ENCODE measurements at places on chromosomes 13 and 19.

GRCh38 chr13:37531049-37531448 lies 67.5 kb downstream of the POSTN start:
- no peak for DNase-seq

DNA sequence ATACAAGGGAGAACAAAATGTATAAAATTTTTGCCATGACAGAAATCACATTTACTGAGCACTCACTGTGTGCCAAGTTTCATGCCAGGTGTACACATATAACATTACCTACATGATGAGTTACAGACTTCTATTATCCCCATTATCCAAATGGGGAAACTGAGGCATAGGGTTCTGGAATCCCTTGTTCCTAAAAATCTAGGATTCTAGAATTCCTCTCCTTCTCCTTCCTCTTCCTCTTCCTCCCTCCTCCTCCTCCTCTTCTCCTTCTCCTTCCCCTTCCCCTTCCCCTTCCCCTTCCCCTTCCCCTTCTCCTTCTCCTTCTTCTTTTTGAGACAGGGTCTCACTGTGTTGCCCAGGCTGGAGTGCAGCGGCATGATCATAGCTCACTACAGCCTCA lies 14.2 kb upstream of the BCL3 start:
- DNase-seq = no peak

- DNase-seq = peak; percentile 50
Observed at GRCh38 chr19:20423381-20424197, 142.0 kb downstream of the ZNF737 start.

DNA sequence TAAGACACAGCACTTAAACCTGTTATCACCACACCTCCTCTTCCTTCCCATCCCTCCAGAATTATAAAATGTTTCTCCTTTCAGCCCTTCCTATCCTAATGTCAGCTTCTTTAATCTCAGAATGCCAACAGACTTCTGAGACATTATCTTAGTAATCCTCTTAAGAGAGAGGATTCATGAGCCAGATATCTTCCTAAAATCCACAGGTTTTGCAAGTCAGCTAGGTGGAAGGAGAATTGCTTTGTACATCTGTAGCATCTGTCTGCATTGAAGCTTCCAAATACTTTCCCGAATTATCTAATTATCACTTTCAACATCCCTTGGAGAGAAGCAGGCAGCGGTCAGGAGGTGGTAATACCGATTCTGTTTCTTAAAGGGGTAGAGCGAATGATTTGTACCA lies 179.1 kb downstream of the DCT start:
- no peak for DNase-seq

DNA sequence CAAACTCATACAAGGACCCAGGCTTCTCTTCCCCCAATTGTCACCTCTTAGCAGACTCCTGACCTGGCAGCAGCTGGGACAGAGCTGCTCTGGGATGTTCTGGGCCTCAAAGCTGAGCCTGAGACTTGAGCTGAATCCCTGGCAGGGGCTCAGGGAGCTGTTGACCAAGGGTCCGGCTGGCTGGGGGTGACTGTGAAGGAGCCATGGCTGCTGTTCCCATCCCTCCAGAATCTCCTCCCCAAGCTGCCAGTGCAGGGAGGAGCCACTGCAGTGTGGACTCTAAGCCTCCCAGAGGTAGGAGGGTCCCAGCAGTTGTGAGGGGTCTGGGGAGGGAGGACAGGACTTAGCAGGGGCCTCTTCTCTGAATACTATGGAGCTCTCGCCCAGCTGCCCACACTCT lies 2.2 kb downstream of the SIGLEC6 start:
- no peak for DNase-seq

GRCh38 chr13:90416938-90417337 lies 930.5 kb upstream of the MIR17HG start:
- DNase-seq = no peak

- no peak for DNase-seq
Observed at GRCh38 chr19:19081642-19082151, 17.9 kb downstream of the SLC25A42 start.

- DNase-seq = peak; percentile 35
Observed at GRCh38 chr19:17209126-17210036, 5.8 kb upstream of the USE1 start.

DNA sequence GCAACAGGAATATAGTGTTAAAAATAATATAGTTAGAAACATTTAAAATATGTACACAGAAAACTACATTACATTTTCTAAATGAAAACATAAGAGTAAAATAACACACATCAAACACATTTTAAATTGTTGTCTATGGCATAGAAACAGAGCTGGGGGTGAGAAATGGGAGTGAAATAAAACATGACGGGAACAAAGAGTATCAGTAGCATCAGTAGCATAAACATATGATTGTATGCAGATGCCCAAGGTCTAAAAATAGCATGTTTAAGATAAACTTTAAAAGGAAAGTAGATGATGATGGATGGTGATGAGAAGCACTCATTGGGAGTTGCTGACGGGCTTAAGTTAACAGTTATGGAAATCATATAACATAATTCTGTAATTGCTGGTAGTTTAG lies 1221.7 kb upstream of the SPRY2 start:
- DNase-seq = no peak

GRCh38 chr19:5341448-5341820 lies 822 bp upstream of the PTPRS start:
- no peak for DNase-seq

DNA sequence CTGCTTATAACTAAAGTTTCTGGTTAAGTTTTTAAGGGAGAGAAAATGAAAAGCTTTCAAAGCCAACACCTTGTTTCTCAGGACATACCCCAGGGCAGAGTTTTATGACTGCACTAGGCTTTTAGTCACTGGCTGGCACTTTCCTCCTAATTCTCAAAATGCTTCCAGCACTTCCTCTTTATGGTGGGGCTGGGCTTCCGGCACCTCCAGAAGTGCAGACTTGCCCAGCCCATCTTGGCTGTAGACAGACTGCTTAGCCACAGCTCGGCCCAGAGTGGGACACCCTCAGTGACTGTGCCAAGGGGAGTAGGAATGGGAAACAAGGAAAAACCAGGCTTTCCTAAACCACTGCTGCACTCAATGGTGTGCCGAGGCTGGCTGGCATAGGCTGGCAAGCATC lies 23.2 kb upstream of the GTF3A start:
- no peak for DNase-seq

DNA sequence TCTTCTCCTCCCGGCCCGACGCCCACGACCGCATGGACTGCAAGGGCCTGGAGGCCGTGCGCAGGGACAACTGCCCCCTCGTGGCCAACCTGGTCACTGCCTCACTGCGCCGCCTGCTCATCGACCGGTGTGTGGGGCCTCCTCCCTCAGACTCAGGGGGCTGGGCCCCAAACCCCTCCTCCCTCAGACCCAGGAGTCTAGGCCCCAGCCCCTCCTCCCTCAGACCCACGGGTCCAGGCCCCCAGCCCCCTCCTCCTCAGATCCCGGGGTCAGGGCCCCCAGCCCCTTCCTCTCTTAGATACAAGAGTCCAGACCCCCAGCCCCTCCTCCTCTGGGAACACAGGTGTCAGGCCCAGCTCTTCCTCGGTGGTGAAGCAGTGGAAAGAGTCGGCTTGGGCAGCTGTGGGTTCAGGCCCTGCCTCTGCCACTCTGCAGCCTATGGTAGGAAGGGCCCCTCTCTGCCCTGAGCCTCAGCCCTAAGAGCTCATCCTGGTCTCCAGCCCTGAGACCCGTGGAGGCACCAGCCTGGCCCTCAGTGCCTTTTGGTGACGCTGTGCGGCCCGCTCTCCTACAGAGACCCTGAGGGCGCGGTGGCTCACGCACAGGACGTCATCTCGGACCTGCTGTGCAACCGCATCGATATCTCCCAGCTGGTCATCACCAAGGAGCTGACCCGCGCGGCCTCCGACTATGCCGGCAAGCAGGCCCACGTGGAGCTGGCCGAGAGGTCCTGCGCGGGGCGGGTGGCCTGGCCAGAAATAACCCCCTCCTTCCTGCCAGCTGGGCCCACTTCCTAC lies 3.7 kb upstream of the SPIB start:
- peak; percentile 87 for DNase-seq

GRCh38 chr19:37484406-37485168 lies 15.4 kb downstream of the ZNF570 start:
- DNase-seq = no peak

- no peak for DNase-seq
Observed at GRCh38 chr13:110220471-110220870, 86.5 kb downstream of the COL4A1 start.

DNA sequence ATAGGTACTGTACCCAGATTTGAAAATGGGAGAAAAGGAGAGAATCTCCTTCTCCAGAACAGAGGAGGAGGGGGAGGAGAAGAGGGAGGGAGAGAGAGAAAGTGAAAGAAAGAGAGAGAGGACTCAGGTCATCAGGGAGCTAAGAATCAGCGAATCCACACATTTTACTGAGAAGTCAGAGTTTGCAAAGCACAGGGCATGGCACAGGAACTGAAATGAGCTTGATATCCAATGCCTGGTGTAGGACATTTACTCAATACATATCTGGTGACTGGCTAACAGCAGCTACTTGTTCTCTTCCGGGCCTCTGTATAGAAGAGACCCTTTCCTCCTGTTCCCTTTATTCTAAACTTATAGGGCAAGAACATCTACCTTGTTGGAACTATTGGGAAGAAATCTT lies 375.1 kb downstream of the KLF5 start:
- DNase-seq = no peak

DNA sequence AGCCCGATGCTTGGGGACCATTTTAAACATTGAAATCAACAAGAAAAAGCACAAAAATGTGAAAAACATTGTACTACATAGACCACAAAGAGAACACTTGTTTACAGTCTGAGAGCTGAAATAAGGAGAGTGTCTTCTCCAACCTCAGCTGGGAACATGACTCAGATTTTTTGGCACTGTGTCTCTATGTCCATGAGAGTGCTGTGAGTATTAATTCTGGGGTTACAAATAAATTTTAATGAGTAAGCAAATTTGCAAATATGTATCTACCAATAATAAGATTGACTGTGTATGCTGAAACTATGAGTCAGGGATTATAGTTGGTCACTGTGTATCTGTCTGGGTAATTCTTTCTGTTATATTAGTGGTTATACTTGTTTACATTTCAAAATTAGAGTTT lies 174.0 kb downstream of the DCT start:
- no peak for DNase-seq

- no peak for DNase-seq
Observed at GRCh38 chr13:32903720-32904119, 112.5 kb upstream of the KL start.

DNA sequence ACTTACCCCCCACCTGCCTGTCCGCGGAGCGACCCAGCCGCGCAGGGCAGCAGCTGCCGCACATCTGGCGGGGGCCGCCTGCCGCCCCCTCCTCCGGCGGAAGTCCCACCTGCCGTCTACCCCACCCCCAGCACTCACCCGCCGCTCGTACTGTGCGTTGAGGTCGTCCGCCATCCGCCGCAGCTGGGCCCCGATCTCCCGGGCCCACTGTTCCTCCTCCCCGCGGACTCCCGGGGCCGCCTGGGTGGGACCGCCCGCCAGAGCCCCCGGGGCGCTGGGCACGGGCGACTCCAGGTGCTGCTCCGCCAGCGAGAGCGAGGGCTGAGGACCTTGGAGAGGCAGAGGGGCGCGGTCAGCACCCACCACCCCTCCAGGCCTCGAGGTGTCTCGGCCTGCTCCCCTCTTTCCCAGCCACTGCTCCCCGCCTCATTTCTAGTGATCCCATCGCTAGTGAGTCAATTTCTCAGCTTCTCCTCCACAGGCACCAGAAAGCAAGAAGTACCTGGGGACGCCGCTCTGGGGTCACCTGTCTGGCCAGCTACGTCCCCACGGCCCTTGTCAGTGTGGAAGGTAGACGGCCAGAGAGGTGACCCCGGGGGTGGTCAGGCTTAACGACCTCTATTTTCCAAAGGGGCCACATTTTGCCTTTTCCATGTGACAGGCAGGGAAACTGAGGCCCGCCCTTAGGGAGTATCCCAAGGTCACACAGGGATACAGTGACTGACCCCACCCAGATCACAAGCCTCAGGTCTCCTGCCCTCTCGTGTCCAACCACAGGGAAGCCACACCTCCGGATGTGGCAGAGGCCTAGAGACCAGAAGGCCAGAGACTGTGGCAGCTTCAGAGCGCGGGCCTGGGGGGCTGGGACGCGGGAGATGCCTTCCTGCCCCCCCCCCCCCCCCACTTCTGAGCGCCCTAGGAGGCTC lies 4.3 kb downstream of the BBC3 start:
- peak; percentile 59 for DNase-seq

DNA sequence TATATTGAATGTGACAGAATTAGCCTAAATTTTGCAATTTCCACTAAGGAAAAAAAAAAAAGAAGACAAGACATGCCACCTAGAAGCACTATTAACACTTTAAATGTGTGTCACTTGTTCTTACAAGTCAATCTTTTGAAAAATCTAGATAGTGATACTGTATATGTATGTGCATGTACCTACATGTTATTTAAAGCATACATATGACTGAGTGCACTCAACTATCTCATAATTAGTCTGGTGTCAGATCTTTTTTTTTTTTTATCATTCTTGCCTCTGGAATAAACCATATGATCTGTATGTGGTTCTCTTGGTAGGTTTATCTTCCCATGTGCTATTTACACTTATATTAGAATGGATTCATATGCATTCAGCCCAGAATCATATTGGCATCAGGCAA lies 62.3 kb downstream of the FOXO1 start:
- no peak for DNase-seq

DNA sequence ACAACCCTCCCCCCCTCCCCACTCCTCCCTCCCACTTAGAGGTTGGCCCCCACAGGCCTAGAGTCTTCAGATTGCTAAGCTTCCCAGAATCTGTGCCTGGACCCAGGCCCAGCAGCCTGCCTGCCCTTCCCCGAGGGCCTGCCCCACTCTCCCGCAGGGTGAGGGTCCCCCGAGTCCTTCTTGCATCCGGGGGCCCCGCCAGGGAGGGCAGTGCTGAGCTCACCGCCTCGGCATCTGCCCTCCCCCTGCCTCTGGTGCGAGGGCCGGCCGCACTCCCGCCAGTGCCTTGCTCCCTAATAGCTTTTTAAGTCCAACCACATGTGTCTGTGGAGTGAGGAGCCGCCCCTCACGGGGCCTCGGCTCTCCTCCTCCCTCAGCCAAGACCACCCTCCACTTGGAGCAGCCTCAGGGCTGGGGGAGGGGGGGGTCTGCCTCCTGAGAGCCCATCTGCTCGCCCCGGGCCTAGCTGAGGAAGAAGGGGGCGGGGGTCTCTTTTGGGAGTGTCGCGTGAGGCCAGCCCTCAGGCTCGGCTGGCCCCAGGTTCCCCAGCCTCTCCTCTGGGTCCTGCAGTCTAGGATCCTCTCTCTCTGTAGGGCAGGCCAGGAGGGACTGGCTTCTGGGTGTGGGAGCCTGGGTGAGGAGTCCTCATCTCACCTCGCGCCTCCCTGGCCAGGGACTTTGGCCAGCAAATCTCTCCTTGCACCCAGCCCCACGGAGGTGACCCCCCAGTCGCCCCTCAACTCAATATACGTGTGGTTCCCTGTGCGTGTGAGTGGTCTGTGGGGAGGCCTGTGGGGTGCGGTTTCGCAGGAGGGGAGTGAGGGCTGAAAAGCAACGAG lies 47.2 kb downstream of the LYL1 start:
- DNase-seq = no peak

GRCh38 chr13:105336706-105337576 lies 1198.5 kb downstream of the EFNB2 start:
- no peak for DNase-seq

GRCh38 chr19:19524053-19524452 lies 4.7 kb upstream of the YJEFN3 start:
- DNase-seq = no peak

GRCh38 chr19:5705552-5705951 lies 14.4 kb downstream of the LONP1 start:
- no peak for DNase-seq

- DNase-seq = no peak
Observed at GRCh38 chr13:90416519-90416918, 931.0 kb upstream of the MIR17HG start.
